Thoracic aorta (tissue), 2 donors: ENCODE measurements at places on chromosomes 12 and 14.

- no peaks in the 10 kb centered on the region for H3K27me3 ChIP-seq
- no peak for DNase-seq
- H3K36me3 ChIP-seq: no peaks in the 10 kb centered on the region
- no peaks in the 10 kb centered on the region for H3K4me1 ChIP-seq
- H3K4me3 ChIP-seq: no peak overlapping the region
Observed at GRCh38 chr12:28172434-28173030, 17.7 kb upstream of the CCDC91 start.

GRCh38 chr12:23887055-23887835 is 62.2 kb downstream of the SOX5 start:
- H3K27ac ChIP-seq: no peak overlapping the region
- H3K4me3 ChIP-seq: peak overlapping the region; percentile 14
- H3K4me1 ChIP-seq: no peaks in the 10 kb centered on the region
- no peaks in the 10 kb centered on the region for H3K36me3 ChIP-seq
- no peaks in the 10 kb centered on the region for H3K27me3 ChIP-seq

DNA sequence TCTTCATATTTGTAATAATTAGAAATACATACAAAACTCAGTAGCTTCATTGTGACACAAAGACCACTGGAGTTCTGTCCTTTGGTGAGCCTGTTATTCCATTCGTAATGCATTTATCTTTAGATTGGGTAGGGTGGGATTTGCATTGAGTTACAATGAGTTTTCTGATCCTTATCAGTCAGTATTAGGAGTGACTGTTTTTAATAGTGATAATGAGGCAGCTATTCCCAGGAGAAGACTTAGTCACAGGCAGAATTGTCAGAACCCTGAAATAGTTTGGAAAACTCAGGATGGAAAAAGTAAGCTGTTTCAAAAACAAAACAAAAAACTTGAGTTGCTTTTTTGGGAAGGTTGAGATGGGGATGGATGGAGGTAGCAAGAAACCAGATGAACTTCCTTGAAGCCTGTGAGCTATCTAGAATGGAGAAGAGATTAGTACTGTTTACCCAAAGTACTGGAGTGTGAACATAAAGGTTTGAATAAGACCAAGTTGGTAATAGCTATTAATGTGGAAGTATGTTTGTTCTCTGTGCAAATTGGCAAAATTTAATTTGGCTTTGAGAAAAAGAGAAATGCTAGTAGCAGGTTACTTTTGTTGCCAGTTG is 38.6 kb downstream of the FBXO34 start:
- no peaks in the 10 kb centered on the region for H3K27me3 ChIP-seq
- H3K27ac ChIP-seq: peak overlapping the region; percentile 43
- no peak for DNase-seq
- H3K36me3 ChIP-seq: no peaks in the 10 kb centered on the region

DNA sequence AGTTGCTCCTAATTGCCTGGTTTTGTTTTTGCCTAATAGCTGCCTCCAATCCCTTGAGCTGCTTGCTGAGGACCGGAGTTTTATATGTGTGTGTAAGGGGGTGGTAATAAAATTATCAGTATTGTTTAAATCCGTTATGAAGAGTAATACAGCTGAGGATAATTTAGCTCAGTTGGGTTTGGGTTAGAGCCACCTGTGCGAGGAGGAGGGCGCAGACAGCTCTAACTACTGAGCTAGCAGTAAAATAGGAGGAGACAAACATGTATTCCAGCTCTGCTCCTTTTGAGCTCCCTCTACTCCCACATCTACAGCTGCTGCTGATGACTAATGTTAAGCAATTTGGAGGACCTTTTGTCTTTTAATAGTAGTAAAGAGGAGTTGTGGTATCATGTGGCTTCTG is 61.5 kb downstream of the SPATS2 start:
- H3K27me3 ChIP-seq: no peaks in the 10 kb centered on the region
- no peak for DNase-seq
- no peak overlapping the region for H3K4me3 ChIP-seq
- no peaks in the 10 kb centered on the region for H3K36me3 ChIP-seq
- no peaks in the 10 kb centered on the region for H3K4me1 ChIP-seq
- no peak overlapping the region for H3K27ac ChIP-seq

GRCh38 chr12:2447861-2448260 is 346.9 kb upstream of the FKBP4 start:
- DNase-seq: no peak
- H3K36me3 ChIP-seq: peaks cover 12% of the 10 kb centered on the region
- H3K4me3 ChIP-seq: no peak overlapping the region
- H3K27ac ChIP-seq: no peak overlapping the region

DNA sequence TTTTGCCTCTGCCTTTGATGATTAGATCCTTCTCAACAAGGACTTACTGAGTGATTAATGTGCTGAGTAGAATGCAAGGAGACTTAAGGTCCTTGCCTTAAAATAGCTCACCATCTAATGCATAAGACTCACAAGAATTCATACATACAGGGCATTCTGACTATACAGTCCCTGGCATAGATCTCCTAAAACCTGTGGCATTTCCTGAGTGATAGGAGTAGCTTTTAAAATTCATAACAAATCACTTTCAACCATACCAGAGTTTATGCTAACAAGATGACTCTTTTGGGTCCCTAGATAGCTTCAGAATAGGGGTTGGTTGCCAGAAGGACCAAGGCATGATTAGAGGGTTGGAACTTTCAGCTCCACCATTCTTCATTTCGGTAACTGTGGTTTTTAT is 48.8 kb downstream of the STXBP6 start:
- H3K36me3 ChIP-seq: no peaks in the 10 kb centered on the region
- no peaks in the 10 kb centered on the region for H3K4me1 ChIP-seq
- H3K27ac ChIP-seq: no peak overlapping the region
- H3K4me3 ChIP-seq: no peak overlapping the region

GRCh38 chr14:49044981-49045380 is 541.2 kb downstream of the RPS29 start:
- no peak overlapping the region for H3K27ac ChIP-seq
- no peaks in the 10 kb centered on the region for H3K27me3 ChIP-seq
- H3K36me3 ChIP-seq: no peaks in the 10 kb centered on the region
- H3K4me1 ChIP-seq: no peaks in the 10 kb centered on the region

DNA sequence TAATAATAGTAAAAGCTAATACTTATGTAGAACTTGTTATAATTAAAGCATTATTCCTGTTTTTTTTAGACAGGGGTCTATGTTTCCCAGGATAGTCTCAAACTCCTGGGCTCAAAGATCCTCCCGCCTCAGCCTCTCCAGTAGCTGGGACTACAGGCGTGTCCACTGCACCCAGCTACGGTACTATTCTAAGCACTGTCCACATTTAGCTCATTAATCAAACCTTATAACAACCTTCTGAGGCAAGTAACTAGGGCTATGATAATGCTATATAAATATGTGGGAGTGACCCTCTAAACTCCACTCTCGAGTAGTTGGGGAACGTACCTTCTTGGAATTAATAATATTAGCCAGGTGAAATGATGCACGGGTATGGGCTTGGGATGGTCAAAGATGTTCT is 60.7 kb upstream of the NR2C1 start:
- H3K36me3 ChIP-seq: no peaks in the 10 kb centered on the region
- no peak overlapping the region for H3K4me3 ChIP-seq
- H3K27ac ChIP-seq: no peak overlapping the region

DNA sequence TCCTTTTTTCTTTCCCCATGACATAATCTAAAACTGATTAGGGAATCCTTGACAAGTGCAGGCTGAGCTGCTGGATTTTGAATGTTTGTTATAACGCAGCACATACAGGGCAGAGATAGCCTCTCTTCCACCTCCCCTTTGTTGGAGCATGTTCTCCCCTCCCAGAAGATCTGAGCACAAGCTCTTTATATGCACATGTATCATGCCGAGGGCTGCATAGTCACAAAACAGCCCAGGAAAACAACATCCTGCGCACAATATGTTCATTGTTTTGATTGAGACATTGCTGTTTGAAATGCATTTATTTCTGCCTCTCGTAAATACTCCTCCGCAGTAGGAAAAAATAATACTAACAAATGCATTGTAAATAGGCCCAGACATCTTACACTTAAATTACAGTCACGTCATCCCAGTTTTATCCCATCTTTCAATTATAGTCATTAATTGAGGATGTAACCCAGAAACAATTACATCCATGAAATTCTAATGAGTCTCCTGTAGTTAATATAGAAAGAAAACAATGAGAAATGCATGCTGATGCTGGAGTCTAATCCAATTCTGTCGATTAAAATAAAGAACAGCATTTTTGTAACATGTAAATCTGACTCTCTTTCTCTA is 401.8 kb downstream of the BTG1 start:
- no peaks in the 10 kb centered on the region for H3K27me3 ChIP-seq
- no peak overlapping the region for H3K27ac ChIP-seq
- no peaks in the 10 kb centered on the region for H3K36me3 ChIP-seq
- no peak overlapping the region for H3K4me3 ChIP-seq
- DNase-seq: no peak
